ENCODE measurements at places on chromosomes 12 and 14.

DNA sequence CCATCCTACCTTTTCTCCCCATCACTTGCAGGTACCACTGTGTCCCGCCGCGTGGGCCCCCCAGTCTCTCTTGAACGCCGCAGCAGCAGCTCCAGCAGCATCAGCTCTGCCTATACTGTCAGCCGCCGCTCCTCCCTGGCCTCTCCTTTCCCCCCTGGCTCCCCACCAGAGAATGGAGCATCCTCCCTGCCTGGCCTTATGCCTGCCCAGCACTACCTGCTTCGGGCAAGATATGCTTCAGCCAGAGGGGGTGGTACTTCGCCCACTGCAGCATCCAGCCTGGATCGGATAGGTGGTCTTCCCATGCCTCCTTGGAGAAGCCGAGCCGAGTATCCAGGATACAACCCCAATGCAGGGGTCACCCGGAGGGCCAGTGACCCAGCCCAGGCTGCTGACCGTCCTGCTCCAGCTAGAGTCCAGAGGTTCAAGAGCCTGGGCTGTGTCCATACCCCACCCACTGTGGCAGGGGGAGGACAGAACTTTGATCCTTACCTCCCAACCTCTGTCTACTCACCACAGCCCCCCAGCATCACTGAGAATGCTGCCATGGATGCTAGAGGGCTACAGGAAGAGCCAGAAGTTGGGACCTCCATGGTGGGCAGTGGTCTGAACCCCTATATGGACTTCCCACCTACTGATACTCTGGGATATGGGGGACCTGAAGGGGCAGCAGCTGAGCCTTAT is 9.2 kb downstream of the ARHGAP9 start:
- no peak for DNase-seq

- no peak for DNase-seq
These were observed 81.1 kb upstream of the DIO3 start for GRCh38 chr14:101480022-101480746.

DNA sequence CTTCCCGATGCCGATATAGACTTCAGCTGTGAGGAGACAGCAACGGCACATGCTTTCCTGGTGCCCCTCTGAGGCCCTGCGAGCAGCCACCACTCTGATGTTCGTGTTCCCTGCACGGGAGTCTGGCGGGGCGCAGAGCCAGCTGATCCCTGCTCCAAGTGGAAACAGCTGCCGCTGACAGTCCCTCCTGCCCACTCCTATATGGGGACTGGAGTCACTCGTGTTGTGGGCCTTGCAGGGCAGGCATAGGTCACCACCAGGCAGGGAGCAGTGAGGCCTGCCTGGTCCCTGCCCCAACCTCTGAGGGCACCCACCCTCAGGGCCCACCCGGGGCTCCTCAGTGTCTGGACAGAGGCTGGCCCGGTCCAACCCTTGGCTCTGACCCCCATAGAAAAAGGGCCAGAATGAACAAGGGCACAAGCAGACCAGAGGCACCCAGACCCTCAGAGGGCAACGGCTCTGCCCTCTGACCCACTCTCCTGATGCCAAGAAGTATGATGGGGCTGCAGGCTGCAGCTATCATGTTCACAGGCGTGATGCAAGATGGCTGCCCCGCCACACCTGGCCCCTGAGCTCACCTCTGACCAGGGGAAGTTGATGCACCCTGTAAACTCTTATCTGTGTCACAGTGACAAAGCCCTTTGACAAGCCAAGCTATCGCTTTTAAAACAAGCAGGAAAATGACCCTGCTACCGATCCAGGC is 181.6 kb downstream of the CALM1 start:
- no peak for DNase-seq

- DNase-seq, result no peak
These were observed 612.4 kb downstream of the NRXN3 start for GRCh38 chr14:78782551-78782950.

GRCh38 chr12:94941440-94941862 is 62.0 kb downstream of the NDUFA12 start:
- no peak for DNase-seq

DNA sequence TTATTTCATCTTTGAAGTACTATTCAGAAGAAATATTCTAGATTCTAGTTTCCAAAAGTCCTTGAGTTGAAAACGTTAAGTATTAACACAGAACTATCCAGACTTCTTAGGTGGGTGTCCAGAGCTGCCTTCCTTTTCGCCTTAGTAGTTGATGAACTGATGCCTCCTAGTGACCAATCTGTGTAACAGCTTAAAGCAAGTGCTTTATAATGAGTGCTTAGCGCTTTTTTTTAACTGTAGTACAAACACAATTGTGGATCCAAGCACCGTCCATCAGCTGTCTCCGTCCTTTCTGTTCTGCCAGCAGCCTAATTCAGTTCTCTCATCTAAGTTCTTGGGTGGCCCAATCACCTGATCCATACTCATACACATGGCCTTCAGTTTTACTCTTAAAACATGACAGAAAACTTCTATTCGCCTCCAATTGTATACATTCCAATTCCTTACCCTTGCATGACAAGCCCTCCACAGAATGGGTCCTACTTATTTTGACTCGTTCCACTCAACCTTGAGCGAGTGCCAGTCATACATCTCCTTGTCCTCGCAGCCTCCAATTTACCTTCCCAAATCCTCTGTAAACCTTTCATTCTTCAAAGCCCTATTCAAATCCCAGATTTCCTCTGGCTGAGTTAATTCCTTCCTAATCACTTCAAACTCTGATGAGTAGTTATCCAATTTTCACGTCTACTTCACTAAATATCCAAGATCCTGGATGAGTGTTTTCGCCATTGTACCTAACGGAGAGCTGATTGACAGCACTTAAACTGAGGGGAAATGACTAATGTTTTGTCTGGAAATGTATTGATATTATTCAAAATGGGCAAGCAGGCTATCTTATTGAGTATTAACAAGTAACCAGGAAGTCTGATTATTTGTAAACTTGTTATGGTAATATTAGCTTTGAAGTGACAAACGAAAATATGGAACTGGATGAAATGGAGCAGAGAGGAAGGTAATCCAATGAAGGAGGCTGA is 5.8 kb upstream of the PHLDA1 start:
- no peak for DNase-seq

GRCh38 chr14:30291216-30291615 is 267.7 kb upstream of the G2E3 start:
- no peak for DNase-seq

DNA sequence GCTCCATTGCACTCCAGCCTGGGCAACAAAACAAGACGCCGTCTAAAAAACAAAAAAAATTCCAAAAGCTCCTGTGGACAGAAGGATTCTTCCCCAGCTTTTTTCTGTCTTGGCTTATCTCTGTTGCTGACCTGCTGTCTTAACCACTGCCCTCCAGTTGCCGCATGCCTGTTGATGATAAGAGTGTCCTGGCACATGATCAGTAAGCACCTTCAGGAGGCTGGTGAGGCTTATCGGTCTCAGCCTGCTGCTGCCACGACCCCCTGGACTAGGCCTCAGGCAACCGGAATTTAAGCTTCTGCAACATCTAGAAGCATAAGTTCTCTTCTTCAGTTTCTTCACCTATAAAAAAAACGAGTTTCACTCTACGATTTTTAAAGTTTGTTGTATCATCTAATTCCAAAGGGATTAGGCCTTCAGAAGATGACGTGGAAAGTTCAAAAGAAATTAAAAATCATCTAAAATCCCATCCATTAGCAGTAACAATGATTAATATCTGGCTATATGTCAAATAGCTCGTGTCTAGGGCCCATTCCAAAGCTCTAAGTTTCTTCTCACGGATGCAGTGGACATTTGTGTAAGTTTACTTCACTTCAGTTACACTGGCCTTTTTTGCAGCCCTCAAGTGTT is 46.4 kb downstream of the RESF1 start:
- no peak for DNase-seq

GRCh38 chr14:70082394-70082793 is 106.4 kb downstream of the SLC8A3 start:
- DNase-seq, result no peak

GRCh38 chr12:103462675-103463074 is 33.1 kb downstream of the C12orf42 start:
- no peak for DNase-seq

DNA sequence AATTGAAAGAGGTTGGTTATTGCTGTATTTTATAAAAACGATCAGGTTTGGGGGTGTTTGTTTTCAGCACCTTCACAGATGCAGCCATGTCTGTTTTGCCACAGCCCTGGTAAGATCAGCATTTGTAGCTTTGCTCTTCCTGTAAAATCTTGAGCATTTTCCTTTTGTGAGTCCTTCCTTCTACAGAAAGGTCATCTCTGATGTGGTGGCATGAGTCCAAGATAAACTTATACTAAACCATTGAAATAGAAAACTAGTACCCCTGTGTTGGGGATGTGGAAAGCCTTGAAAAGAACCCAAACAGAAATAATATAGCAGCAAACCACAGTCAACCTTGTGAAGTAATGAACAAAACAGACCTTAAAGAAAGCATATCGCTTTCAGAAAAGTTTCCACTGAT is 85.5 kb downstream of the TGFB3 start:
- DNase-seq, result no peak

DNA sequence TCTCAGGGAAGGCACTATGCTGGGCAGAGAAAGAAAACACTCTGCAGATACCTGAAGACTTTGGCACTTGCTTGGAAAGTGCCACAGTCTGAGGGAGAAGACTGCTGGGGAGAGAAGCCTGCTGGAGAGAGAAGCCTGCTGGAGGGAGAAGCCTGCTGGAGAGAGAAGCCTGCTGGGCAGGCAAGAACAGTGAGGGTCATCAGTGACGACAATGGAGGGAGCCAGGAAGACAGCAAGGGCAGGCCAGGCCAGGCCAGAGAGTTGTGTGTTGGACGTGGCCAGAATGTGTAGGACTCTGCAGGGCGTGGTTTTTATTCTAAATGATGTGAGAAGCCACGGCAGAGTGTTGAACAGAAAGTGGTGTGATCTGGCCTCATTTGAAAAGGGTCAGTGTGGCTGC is 185.3 kb upstream of the ABCD2 start:
- no peak for DNase-seq

DNA sequence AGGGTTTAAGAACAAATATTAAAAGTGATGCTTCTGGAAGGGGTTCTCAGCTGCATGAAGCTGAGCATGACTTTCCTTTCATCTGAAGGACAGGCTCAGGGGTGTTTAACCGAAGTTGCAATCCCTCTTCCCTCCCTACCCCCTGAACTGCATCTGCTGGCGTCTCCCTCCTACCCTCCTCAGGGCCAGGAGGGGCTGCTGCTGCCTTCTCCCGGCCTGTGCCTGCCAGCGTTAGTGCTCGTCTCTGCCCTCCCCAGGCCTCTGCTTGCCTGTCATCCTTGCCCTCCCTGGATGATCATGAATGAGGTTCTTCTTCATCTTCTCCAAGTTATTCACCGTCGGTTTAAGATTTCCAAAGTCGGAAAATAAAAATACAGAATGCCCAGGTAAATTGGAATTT is 12.2 kb downstream of the SMOC1 start:
- DNase-seq, result peak; percentile 48

- no peak for DNase-seq
These were observed 63.1 kb upstream of the VASH1 start for GRCh38 chr14:76698191-76698590.

DNA sequence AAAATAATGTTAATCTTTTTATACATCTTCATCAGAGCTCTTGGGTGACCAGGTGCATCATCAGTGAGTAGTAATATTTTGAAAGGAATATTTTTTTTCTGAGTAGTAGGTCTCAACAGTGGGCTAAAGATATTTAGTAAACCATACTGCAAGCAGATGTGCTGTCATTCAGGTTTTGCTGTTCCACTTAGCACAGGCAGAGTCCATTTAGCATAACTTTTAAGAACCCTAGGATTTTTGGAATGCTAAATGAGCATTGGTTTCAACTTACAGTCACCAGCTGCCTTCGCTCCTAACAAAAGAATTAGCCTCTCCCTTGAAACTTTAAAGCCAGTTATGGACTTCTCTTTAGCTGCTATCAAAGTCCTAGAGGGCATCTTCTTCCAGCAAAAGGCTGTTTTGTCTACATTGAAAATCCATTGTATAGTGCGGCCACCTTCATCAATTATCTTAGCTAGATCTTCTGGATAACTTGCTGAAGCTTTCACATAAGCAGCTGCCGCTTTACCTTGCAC is 24.6 kb downstream of the RIMKLB start:
- DNase-seq, result no peak

- no peak for DNase-seq
These were observed 97.6 kb upstream of the SLC38A2 start for GRCh38 chr12:46470036-46470627.

DNA sequence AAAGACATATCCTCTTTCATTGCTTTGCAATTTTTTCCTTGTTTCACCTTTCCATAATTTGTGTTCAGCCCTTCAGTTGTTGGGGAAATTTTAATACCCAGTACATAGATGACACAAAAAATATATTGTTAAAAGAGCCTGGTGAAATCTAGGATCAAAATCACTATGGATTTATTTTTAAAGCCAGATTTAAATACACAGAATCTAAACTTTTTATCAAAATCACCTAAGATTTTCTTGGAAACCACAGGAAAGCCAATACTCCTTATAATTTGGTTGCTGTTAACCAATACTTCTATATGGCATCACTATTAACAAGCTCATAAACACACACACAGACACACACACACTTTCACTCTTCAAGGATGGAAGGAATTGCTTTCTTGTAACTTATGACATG is at the start of gene TAS2R20:
Gene TAS2R20 (minus strand): TSS at position 101 of the 400 bp plus-strand sequence. CDS start 429 bp downstream, outside the sequence.
- DNase-seq, result no peak

- DNase-seq, result no peak
These were observed 22.1 kb downstream of the BAZ1A start for GRCh38 chr14:34853041-34853440.

DNA sequence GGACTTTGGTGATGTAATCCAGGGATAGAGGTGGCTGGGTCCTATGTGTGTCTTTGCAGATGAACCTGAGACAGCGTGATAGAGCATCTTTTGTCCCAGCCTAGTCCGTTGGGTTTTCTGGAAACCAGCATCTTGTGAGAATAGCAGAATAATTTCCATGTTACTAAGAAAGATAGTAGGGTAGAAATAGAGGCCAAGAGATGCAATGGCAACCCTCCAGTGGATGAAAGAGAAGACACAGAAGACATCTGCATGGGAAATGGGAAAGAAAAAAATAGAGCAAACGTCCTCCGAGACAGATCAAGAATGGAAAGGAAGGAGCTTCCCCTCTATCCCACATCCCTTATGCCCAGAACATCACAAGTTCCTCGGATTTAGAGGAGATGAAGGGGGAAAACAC is 409.3 kb upstream of the TMEM132C start:
- DNase-seq, result no peak

GRCh38 chr12:121568518-121568917 is 12.3 kb downstream of the KDM2B start:
- DNase-seq, result no peak

GRCh38 chr12:1205512-1206060 is 214.6 kb downstream of the ERC1 start:
- no peak for DNase-seq

- no peak for DNase-seq
These were observed 1133.9 kb downstream of the AACS start for GRCh38 chr12:126198966-126199692.

- no peak for DNase-seq
These were observed 437.3 kb downstream of the MED13L start for GRCh38 chr12:115840159-115840558.

GRCh38 chr14:26597589-26598080 is at the start of gene NOVA1:
TSS of gene NOVA1 (minus strand) at chr14:26598033. CDS start at chr14:26597436, 597 bp downstream.
- DNase-seq, result no peak
